ENCODE measurements at places on chromosomes 7 and 10. TPM values are rescaled to one million over a fixed set of nuclear protein-coding genes. Genes with fewer than 3 reads are reported as not detected.

GRCh38 chr10:126063353-126063791 lies 167.0 kb downstream of the FANK1 start:
- DNase-seq, result no peak
- H3K4me1 ChIP-seq, result no peaks in the 10 kb centered on the region
- no peaks in the 10 kb centered on the region for H3K36me3 ChIP-seq
- peaks cover 5% of the 10 kb centered on the region for H3K27me3 ChIP-seq
- no peak overlapping the region for H3K27ac ChIP-seq

GRCh38 chr10:63005246-63005645 lies 127.9 kb upstream of the NRBF2 start:
- H3K27ac ChIP-seq, result no peak overlapping the region
- DNase-seq, result no peak
- peaks cover 5% of the 10 kb centered on the region for H3K4me1 ChIP-seq
- peaks cover 52% of the 10 kb centered on the region for H3K27me3 ChIP-seq

GRCh38 chr10:60828489-60828852 lies 50.2 kb downstream of the CDK1 start:
- no peak for DNase-seq
- peaks cover 41% of the 10 kb centered on the region for H3K27me3 ChIP-seq
- H3K27ac ChIP-seq, result no peak overlapping the region
- peaks cover 7% of the 10 kb centered on the region for H3K4me1 ChIP-seq
- no peaks in the 10 kb centered on the region for H3K36me3 ChIP-seq

GRCh38 chr10:31490858-31491504 lies 172.0 kb downstream of the ZEB1 start:
- H3K27ac ChIP-seq, result no peak overlapping the region
- H3K36me3 ChIP-seq, result no peaks in the 10 kb centered on the region
- H3K4me1 ChIP-seq, result no peaks in the 10 kb centered on the region
- no peak for DNase-seq

GRCh38 chr7:108515630-108516029 lies 10.3 kb downstream of the PNPLA8 start:
- no peak overlapping the region for H3K27ac ChIP-seq
- no peak overlapping the region for H3K4me3 ChIP-seq
- no peak for DNase-seq
- peaks cover 10% of the 10 kb centered on the region for H3K36me3 ChIP-seq
- H3K27me3 ChIP-seq, result no peaks in the 10 kb centered on the region

DNA sequence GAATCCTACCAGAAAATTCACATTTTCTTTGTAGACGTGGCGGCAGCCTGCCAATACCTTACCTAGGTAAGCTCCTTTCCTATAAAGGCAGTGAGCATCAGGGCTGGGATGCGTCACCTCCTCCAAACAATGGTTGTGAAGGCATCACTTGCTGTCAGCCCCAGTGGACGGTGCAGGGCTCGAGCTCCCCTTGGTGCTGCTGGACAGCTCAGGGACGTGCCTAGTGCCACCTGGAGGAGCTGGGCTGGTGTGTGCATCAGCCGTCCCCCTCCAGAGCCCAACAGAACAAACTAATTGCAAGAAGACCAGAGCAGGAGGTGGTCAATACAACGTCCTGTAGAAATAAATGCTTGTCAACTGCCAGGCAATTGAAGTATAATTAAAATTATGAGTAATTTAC lies 517.5 kb upstream of the FOXK1 start:
- no peak overlapping the region for H3K27ac ChIP-seq
- H3K27me3 ChIP-seq, result peaks cover 21% of the 10 kb centered on the region
- H3K4me1 ChIP-seq, result no peaks in the 10 kb centered on the region
- no peaks in the 10 kb centered on the region for H3K36me3 ChIP-seq
- no peak overlapping the region for H3K4me3 ChIP-seq
- DNase-seq, result no peak

GRCh38 chr7:127557803-127558202 lies 27.6 kb downstream of the GCC1 start:
- no peaks in the 10 kb centered on the region for H3K27me3 ChIP-seq
- H3K4me1 ChIP-seq, result no peaks in the 10 kb centered on the region
- no peak for DNase-seq
- H3K4me3 ChIP-seq, result no peak overlapping the region

DNA sequence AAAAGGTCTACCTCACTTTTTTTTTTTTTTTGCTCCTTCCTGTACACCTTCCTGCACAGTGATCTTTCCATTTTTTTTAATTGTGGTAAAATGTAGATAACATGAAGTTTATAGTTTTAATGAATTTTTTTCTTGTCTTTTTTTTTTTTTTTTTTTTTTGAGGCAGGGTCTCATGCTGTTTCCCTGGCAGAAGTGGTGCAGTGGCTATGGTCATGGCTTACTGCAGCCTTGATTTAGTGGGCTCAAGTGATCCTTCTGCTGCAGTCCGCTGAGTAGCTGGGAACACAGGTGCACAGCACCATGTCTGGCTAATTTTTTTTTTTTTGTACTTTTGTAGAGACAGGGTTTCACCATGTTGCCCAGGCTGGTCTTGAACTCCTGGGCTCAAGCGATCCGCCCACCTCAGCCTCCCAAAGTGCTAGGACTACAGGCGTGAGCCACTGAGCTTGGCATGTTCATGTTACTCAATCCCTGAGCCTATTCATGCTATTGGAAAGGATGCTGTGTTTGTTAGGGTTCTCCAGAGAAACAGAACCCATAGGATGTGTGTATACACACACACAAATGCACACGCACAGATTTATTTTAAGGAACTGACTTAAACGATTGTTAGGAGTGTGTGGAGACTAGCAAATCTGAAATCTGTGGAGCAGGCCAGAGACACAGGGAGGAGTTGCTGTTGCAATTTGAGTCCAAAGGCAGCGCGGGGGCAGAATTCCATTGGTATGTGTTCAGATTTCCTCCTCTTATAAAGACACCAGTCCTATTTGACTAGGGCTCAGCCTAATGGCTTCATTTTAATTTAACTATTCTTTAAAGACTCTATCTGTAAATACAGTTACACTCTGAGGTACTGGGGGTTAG lies 29.1 kb downstream of the GALNT11 start:
- H3K36me3 ChIP-seq, result peaks cover 2% of the 10 kb centered on the region
- no peaks in the 10 kb centered on the region for H3K27me3 ChIP-seq
- no peak overlapping the region for H3K27ac ChIP-seq

DNA sequence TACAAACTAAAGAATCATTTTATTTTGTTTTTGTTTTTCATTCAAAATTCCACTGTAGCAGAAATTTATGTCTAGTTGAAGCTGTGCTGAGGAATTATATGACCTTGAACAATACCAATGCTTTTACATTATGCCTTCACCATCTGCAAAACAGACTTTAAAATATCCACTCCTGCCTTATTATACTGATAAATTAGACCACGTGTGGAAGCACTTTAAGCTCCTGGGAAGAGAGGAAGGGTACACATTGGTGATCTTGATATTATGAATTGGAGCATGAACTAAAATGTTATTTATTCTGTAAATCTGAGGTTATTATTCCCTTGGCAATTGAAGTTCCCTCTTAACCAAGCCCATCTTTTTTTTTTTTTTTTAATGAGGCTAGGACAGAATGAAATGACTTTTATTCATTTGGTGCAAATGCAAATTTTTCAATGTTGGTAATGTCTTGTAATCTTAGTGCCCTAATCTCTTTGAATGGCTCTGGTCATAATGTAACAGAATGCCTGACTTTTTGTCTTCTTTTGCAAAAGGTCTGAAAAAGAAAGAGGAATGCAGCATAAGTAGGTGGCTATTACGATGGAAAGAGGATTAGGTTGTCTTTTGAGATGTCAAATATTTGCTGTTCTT lies 139.9 kb upstream of the COBL start:
- no peaks in the 10 kb centered on the region for H3K36me3 ChIP-seq
- H3K27ac ChIP-seq, result no peak overlapping the region
- H3K4me3 ChIP-seq, result no peak overlapping the region
- peaks cover 6% of the 10 kb centered on the region for H3K27me3 ChIP-seq
- no peak for DNase-seq
- H3K4me1 ChIP-seq, result no peaks in the 10 kb centered on the region

DNA sequence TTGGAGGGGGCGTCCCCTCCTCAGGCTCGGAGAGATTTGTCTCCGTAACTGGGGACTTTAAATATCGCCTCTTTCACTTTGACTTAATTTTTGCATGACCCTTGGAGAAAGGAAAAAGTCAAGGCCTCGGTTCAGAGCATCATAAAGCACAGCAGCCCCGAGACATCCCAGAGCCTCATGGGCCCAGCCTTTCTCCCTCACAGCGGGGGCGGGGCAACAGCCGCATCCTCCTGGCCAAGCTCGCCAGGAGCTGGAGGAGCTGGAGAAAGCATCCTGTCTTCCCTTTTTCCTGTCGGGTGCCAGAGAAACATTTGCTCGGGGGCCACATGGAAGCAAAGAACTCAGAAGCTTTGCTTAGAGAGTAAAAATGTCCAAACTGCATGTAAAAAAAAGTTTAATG lies 43.6 kb upstream of the DPYSL4 start:
- no peaks in the 10 kb centered on the region for H3K36me3 ChIP-seq
- peaks cover 8% of the 10 kb centered on the region for H3K27me3 ChIP-seq
- no peak overlapping the region for H3K4me3 ChIP-seq
- H3K4me1 ChIP-seq, result no peaks in the 10 kb centered on the region
- no peak overlapping the region for H3K27ac ChIP-seq

The HIF1AN gene
- total RNA-seq, result 45.9 TPM

The DNAJB12 gene
- 32.7 TPM for total RNA-seq

The CABCOCO1 gene
- total RNA-seq, result not detected

The CUZD1 gene
- total RNA-seq, result 0.73 TPM

The FOXP2 gene
- 0.25 TPM for total RNA-seq

The GPR85 gene
- not detected for total RNA-seq

The CEP41 gene
- total RNA-seq, result 6.0 TPM

Data from T-helper 17 cell (primary cell).